HT1080 (cell line): ENCODE measurements at places on chromosomes 11 and 22. TPM values are rescaled to one million over a fixed set of nuclear protein-coding genes. Genes with fewer than 3 reads are reported as not detected.

The SLC17A6 gene
- total RNA-seq, result not detected in 2 replicates

The CHEK1 gene
- total RNA-seq, result 43.9 and 52.7 TPM in 2 replicates

The MS4A4E gene
- not detected in 2 replicates for total RNA-seq

The SLC22A12 gene
- not detected in 2 replicates for total RNA-seq

The RCOR2 gene
- total RNA-seq, result 0.11 and 0.17 TPM in 2 replicates

The PGGHG gene
- total RNA-seq, result 7.0 and 8.0 TPM in 2 replicates

The IFITM5 gene
- total RNA-seq, result not detected in 2 replicates

The OR56A1 gene
- total RNA-seq, result not detected in 2 replicates

The NNMT gene
- total RNA-seq, result 158 and 162 TPM in 2 replicates

GRCh38 chr22:48478124-48478523 lies 1349.5 kb downstream of the BRD1 start:
- DNase-seq, result no peak

GRCh38 chr11:596374-596773 lies 19.4 kb downstream of the IRF7 start:
- no peak for DNase-seq

DNA sequence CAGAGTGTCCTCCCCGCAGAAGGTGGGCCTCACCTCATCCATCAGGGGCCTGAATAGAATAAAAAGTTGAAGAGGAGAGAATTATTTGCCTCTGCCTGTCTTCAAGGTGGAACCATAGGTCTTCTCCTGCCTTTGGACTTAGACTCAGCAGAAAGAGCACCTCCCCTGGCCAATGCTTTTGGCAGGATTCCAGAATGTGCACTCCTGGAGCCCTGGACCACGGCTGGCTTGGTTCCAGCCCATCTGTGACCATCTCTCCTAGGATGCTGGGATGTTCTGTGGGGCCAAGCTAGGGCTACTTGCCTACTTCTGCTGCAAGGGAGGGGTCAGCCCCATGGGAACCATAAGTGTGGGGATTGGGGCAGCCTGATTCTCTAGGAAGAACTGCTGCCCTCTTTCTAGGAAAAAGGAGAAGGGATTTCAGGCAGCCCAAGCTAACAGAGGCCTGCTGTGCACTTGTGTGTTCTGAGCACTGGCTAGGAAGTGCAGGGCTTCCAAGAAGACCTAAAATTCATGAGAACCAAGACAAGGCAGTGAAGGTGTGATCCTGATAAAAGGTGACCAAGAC lies 32.2 kb upstream of the SHANK2 start:
- no peak for DNase-seq

GRCh38 chr11:67382276-67383136 lies 9.1 kb upstream of the CLCF1 start:
- peak; percentile 70 for DNase-seq

- peak; percentile 23 for DNase-seq
These were observed 79.3 kb downstream of the DSCAML1 start for GRCh38 chr11:117717485-117718314.

DNA sequence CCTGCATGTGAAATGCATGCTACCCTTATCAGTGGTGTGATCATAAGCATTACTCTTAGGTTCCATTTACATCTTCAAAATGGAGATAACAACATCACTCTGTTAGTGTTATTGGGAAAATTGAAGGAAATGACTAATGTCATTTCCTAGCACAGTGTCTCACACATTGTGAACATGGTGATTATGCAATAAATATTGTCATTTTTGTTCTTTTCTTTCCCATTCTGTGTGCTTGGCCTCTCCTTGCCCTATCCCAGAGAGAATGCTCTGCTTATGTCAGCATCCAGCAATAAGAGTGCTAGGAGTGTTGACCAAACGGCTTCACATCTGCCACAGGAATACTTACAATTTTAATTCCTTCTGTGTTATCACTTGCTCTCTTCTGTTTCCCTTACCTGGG lies 1024.1 kb upstream of the CCDC90B start:
- DNase-seq, result peak; percentile 10

GRCh38 chr11:103961010-103961409 lies 75.4 kb upstream of the DDI1 start:
- peak; percentile 33 for DNase-seq

DNA sequence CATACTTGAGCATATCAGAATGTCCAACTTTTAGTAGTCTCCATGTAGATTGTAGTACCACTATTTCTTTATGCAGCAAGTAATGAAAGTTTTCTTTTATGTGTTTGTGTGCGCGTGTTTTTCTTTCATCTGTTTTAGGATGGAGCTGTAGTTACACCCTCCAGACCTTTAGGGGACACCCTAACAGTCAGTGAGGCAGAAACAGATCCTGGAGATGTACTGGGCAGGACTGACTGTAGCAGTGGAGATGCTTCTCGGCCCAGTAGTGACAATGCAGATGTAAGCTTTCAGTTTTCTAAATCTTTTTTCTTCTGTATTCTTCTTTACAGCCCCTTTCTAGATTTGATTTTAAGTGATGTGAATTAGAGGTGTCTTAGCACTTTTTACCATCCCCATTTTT lies 79.9 kb upstream of the GRIK4 start:
- DNase-seq, result peak; percentile 67

DNA sequence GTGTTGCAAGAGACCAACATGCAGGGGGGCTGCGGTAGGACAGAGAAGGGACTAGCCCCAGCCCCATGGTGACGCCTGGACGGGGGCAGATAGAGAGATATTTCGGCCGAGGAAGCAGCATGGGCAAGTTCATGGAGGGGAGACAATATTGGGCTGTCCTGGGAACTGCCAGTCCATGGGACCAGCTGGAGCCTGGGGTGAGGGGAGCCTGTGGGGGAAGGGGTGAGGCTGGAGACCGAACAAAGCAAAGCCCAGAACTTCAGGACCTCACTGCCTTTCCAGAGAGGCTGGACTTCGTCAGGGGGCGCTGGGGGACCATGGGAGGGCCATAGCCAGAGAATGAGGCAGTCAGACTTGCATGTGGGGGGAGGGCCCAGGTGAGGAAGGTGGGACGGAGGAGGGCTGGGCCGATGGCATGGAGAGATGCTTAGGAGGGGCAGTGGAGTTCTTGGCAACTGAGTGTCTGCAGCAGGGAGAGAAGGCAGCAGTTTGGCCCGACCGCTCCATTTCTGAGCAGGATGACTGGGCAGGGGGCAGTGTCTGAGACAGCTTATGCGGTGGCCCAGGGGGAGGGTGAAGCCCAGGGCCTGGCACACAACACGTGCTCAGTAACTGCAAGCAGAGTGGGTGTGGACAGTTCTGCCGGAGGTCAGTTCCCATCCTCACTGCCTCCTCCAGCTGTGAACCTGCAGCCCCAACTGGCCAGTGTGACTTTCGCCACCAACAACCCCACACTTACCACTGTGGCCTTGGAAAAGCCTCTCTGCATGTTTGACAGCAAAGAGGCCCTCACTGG lies 712 bp downstream of the UPK3A start:
- DNase-seq, result no peak

DNA sequence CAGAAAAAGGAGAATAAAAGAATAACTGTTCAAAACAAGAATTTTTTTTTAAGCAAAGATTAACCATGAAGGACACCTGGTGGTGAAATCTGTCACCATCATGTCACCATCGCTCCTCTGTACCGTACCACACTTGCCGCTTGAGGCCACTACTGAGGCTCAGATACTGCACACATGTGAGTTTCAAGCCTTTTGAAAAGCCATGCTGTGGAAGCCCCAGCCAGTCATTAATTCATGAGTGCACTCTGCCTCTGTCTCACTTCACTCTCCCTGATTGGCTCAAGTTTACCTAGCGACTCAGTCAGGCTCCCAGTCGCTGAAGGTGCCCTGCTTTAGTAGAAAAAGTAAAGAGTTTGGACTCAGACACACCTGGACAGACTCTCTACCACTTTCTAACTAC lies 6.6 kb upstream of the MS4A12 start:
- DNase-seq, result peak; percentile 50

- DNase-seq, result peak; percentile 33
These were observed 11.2 kb upstream of the BID start for GRCh38 chr22:17785185-17786184.

- DNase-seq, result peak; percentile 41
These were observed 55.1 kb downstream of the IGLL5 start for GRCh38 chr22:22942511-22943329.

DNA sequence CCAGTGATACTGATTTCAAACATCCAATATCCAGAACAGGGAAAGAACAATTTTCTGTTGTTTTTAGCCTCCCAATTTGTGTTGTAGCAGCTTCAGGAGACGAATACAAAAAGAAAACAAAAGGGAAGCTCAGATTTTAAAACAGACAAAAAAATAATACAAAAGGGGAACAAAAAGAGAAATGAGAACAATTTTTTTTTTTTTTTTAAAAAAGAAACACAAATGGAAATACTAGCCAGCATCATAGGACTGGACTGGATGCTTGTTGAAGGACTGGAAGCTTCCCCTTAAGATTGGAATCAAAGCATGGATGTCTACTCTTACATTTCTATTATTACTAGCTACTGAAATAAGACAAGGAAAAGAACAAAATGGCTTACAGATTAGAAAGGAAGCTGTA lies 46.5 kb upstream of the SORL1 start:
- no peak for DNase-seq

- no peak for DNase-seq
These were observed 164.4 kb upstream of the BDNF start for GRCh38 chr11:27864611-27865010.

GRCh38 chr22:37163575-37164504 lies 14.1 kb upstream of the IL2RB start:
- peak; percentile 15 for DNase-seq

DNA sequence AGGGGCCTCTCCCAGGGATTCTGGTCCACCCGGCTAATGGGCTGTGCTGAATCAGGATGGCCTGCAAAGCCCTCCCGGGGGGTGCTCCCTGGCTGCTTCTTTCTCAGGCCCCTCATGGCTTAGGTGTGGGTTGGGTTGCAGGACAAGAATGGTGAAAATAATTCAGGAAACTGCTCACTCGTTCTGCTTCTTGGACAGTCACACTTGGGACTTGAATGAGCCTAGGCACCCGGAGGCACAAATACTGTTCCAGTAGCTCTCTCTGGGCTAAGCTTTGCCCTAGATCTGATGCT lies 83.2 kb downstream of the TRIM29 start:
- DNase-seq, result no peak

DNA sequence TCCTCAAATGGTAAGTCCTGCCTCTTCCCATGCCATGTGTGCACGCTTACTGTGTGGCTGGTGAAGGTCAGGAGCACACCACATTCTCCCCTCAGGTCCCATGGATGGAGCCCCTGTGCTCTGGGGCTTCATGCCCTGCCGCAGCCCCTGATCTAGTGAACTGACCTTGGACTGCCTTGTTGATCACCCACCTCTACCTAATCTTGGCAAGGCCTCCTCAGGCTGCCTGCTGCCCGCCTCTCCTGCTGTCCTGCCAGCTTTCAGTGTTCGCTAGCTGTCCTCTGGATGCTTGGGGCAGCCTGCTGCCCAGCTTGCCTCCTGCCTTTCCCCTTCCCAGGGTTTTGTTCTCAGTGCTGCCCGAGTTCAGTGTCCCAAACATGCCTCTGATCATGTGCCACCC lies 38.1 kb downstream of the CABIN1 start:
- DNase-seq, result no peak

DNA sequence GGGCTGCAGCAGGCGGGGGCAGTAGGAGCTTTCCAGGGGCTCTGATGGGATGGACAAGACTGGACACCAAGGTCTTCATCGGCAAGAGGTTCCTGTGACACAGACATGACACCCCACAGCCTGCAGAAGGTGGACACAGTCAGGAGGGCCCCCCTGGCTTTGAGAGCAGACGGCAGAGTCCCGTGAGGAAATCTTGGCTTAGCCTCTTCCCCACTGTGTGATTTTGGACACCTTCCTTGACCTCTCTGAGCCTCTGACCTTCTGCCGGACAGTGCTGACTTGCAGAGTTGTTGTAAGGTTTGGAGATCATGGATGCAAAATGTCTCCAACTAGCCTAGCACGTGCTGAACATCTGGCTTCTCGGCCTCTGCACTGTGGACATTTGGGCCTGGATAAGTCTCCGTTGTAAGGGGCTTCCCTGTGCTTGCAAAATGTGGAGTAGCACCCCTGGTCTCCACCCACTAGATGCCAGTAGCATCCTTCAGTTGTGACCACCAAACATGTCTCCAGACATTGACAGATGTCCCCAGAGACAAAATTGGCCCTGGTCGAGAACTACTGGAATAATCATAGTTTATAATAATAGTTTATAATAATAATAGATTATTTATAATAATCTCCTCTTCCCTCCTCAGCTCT lies 54.6 kb downstream of the MCM5 start:
- no peak for DNase-seq

GRCh38 chr11:115391160-115391559 lies 113.1 kb downstream of the CADM1 start:
- DNase-seq, result no peak

DNA sequence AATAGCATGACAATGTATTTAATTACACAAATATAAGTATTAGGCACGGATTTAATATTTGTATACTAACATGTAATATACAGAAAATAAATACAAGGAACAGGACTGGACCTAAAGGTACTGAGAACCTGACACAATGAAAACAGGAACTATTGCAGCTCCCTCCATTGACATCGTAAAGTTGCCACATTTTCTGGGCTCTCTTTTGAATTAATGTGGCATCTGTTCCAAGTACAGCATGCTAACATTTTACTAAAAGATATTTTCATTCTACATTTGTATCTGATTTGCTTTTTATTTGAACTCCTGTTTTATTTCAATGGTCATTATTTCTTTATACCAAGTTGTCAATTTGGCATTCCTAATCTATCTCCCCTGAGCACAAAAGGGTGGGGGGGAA lies 15.3 kb downstream of the PHF21A start:
- DNase-seq, result no peak

GRCh38 chr22:26273011-26273675 lies 103.9 kb downstream of the SEZ6L start:
- no peak for DNase-seq

DNA sequence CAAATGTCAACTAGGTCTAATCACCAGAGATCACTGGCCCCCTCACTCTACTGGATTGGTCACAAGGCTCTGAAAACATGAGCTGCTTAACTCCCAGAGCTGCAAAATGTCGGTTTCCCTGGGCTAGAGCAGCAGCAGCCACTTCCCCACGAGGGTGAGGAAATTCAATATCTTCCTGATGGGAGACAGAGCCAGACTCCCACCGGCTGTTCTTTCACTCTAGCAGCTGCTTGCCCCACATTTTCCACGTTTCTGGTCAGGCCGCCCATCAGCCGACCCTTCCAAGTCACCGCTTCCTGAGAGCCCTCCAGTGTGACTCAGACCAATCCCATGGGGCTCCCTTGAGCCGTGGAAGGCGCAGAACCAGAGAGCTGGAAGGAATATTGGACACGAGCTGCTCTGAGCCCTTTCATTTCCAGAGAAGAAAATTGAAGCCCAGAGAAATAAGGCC lies 227.0 kb downstream of the ADAMTS15 start:
- peak; percentile 25 for DNase-seq
